ENCODE measurements at places on chromosomes 5 and 9.

GRCh38 chr5:96023518-96023917, 61.9 kb upstream of the ELL2 start:
- H3K27me3 ChIP-seq: no peaks in the 10 kb centered on the region
- H3K27ac ChIP-seq: no peak overlapping the region

DNA sequence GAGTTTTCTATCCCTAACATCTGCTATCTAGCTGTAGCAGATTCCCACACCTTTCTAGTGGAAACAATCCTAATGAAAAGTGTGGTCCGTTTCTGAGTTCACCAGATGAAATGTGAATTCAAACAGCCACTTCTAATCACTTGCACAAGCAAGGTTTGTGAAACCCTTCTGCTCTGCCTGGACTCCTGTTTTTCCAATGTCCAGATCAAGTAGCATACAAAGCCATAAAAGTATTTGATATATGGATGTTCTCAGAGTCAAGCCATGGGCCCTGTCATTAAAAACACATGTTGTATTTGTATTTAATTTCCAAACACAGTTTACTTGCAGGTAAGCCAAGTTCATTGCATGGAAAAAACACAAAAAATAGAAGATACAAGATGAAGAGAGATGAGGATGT, 570.4 kb downstream of the NR2F1-AS1 start:
- H3K27me3 ChIP-seq: no peaks in the 10 kb centered on the region
- no peak overlapping the region for H3K27ac ChIP-seq
- no peak overlapping the region for H3K4me3 ChIP-seq
- DNase-seq: no peak

DNA sequence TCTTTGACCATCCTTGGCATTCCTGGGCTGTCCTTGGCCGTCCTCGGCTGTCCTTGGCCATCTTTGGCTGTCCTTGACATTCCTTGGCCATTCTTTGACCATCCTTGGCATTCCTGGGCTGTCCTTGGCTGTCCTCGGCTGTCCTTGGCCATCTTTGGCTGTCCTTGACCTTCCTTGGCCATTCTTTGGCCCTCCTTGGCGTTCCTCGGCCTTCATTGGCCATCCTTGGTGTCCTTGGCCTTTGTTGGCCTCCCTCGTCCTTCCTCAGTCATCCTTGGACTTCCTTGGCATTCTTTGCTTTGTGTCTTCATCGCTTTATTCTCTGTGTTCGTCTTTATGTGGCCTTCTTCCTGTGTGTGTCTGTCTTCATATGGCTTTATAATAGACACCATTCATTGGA, 20.7 kb downstream of the NDUFS6 start:
- no peaks in the 10 kb centered on the region for H3K4me1 ChIP-seq
- no peak for DNase-seq
- peaks cover 6% of the 10 kb centered on the region for H3K36me3 ChIP-seq
- no peak overlapping the region for H3K4me3 ChIP-seq

GRCh38 chr5:44747396-44747795, 61.4 kb upstream of the MRPS30 start:
- H3K4me1 ChIP-seq: no peaks in the 10 kb centered on the region
- no peak overlapping the region for H3K4me3 ChIP-seq
- no peak overlapping the region for H3K27ac ChIP-seq
- H3K36me3 ChIP-seq: no peaks in the 10 kb centered on the region
- no peak for DNase-seq
- no peaks in the 10 kb centered on the region for H3K27me3 ChIP-seq

- no peaks in the 10 kb centered on the region for H3K36me3 ChIP-seq
- H3K27ac ChIP-seq: no peak overlapping the region
- no peak for DNase-seq
- no peak overlapping the region for H3K4me3 ChIP-seq
- no peaks in the 10 kb centered on the region for H3K4me1 ChIP-seq
- no peaks in the 10 kb centered on the region for H3K27me3 ChIP-seq
These were observed 93.0 kb downstream of the IRX2 start for GRCh38 chr5:2658447-2658846.

- H3K27me3 ChIP-seq: no peaks in the 10 kb centered on the region
- H3K36me3 ChIP-seq: no peaks in the 10 kb centered on the region
- H3K4me1 ChIP-seq: no peaks in the 10 kb centered on the region
- H3K27ac ChIP-seq: no peak overlapping the region
- no peak for DNase-seq
- no peak overlapping the region for H3K4me3 ChIP-seq
These were observed 124.5 kb upstream of the FST start for GRCh38 chr5:53355931-53356330.

DNA sequence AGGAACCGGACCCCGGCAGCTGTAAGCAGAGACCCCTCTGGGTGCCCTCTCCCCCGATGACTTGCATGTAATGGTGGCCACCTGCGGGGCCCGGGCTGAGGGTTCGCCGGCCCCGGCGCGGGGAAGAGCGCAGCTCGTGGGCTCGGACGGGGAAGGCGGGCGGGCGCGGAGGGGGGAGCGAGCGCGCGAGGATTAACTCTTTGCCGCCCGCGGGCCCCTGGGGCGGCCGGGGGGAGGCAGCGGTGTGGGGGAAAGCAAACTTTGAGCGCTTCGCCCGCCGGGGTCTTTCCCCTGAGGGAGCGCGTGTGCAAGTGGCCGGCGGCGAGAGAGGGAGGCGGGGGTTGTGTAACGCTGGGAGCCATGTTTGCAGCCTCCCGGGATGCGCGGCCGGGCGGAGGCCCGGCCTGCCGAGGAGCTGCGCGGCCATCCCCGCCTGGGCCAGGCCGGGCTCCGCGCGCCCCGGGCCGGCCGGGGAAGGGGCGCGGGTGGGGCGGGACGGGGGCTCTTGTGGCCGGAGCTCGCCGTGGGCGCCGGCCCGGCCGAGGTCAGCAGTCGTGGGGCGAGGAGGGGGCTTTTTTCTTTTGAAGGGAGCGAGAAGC, 547 bp downstream of the ANP32B start:
- peak; percentile 73 for DNase-seq
- peaks cover 10% of the 10 kb centered on the region for H3K4me1 ChIP-seq
- no peaks in the 10 kb centered on the region for H3K27me3 ChIP-seq
- no peaks in the 10 kb centered on the region for H3K36me3 ChIP-seq

DNA sequence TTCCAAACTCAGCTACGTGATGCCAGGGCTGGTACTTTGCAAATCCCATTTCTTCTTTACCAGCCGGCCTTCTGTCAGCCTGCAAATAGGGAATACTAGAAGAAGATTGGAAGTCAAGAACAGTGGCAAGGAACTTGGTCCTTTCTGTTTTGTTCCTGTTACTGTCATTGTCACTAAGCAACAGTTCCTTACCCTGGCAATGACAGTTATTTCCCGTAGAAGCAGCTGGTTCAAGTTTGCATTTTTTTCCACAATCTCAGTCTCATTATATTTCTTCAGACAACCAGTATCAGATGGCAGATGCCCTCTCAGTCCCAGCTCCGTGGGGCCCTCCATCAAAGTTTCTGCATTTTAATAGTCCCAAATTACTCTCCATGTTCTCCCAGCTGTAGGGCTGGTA, 9.1 kb upstream of the C1QTNF2 start:
- no peak for DNase-seq
- H3K27ac ChIP-seq: no peak overlapping the region
- H3K36me3 ChIP-seq: no peaks in the 10 kb centered on the region

DNA sequence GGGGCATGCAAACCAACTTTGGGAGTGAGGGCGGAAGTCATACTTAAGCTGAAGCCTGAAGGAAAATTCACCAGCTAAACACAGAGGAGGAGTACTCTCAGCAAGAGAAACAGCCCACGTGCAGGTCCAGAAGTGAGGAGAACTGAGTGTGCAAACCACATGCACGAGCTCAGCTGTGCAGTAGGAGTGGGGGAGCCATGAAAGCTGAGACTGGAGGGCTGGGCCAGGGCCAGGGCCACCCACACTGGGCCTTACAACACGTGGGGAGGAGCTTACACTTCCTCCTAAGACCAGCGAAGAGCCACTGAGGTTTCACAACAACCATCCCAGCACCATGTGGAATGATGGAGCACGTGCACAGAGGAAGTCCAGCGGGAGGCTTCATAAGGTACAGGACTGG, 9.3 kb upstream of the WWC1 start:
- H3K27ac ChIP-seq: peak overlapping the region; percentile 21
- H3K4me1 ChIP-seq: peaks cover 34% of the 10 kb centered on the region
- H3K36me3 ChIP-seq: no peaks in the 10 kb centered on the region
- no peak overlapping the region for H3K4me3 ChIP-seq
- peak; percentile 57 for DNase-seq

DNA sequence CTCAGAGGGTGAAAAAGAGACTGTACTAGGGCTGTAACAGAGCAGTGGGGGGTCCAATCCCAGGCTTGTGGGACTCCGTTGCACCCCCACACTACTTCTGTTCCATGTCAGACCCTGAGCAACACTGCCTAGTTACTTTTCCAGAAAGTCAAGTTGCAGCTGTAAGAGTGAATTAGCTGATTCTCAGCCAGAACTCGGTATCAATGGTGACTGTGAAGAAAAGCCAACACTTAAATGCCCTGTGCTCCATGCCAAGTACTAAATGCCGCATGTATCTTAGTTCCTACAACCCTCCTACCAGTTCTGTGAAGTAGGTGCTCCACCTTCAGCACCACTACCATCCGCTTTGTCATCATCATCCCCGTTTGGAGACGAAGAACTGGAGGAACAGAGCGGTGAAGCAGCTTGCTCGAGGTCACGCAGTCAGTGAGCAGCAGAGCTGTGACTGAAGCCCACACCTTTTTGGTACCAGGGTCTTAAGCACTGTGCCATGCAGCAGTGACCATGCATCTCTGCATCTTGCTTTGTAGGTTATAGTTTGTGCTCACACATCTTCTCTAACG, 64.3 kb downstream of the NSG2 start:
- H3K4me3 ChIP-seq: no peak overlapping the region
- H3K27ac ChIP-seq: no peak overlapping the region
- DNase-seq: no peak
- no peaks in the 10 kb centered on the region for H3K4me1 ChIP-seq

All from Caco-2 (cell line).